ENCODE measurements at places on chromosomes 6 and 20.

- no peak for DNase-seq
Observed at GRCh38 chr20:33753143-33753542, 21.3 kb downstream of the ZNF341 start.

GRCh38 chr20:60410618-60411264 is 452.5 kb downstream of the CDH26 start:
- DNase-seq: no peak

DNA sequence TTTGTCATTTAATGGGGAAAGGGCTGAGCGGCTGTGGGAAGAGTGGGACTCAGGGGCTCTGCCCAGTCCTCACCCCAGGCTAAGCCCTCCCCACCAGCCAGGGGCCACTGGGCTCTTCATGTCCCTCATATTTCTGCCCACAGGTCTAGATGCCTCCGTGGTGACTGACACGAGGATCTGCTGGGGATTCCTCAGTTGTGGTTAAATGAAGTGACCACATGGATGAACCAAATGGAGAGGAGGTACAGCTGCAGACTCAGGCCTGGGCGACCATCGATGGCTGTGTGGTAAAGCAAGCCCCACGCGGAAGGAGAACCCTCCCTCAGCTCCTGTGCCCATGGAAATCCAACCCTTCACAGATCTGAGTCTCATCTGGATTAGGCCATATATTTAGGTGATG is 29.4 kb downstream of the RAET1L start:
- no peak for DNase-seq

DNA sequence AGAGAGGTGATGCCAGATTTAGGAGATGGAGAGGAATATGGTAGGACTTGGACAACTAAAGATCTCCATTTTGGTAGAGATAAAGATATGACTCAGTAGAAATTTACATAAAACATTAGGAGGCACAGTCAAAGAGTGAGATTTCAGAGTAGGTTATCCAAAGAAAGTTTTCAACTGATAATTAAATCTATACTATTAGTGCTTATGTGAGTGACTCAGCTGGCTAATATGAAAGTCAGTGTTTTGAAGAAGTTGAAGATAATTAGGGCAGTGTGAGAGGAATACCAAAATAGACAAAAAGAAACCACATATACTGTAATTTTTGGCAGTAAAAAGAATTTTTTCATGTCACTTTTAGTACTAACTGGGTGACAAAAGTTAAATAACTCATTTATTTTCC is 712.8 kb upstream of the HS3ST5 start:
- no peak for DNase-seq

- peak; percentile 49 for DNase-seq
Observed at GRCh38 chr6:90413867-90414266, 117.2 kb upstream of the BACH2 start.

GRCh38 chr6:108105571-108105970 is 31.0 kb upstream of the OSTM1 start:
- no peak for DNase-seq

DNA sequence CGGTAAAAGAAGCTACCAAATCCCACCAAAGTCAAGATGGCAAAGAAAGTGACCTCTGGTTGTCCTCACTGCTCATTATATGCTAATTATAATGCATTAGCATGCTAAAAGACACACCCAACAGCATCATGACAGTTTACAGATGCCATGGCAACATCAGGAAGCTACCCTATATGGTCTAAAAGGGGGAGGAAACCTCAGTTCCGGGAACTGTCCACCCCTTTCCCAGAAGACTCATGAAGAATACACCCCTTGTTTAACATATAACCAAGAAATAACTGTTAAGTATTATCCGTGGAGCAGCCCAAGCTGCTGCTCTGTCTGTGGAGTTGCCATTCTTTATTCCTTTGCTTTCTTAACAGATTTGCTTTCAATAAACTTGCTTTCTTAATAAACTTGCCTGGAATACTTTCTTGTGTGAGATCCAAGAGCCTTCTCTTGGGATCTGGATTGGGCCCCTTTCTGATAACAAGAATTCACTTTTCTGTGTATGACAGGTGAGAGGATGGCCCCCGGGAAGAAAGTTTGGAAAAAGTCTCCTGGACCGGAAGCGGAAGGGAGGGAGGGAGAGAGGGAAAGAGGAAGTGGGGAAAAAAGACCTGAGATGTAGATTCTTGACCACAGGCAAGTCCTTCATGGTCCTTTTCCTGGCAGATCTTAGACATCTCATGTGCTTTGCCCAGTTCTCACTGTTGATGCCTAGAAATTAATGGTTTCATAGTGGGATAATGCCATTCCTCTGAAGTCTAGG is 146.7 kb upstream of the ID4 start:
- DNase-seq: no peak

DNA sequence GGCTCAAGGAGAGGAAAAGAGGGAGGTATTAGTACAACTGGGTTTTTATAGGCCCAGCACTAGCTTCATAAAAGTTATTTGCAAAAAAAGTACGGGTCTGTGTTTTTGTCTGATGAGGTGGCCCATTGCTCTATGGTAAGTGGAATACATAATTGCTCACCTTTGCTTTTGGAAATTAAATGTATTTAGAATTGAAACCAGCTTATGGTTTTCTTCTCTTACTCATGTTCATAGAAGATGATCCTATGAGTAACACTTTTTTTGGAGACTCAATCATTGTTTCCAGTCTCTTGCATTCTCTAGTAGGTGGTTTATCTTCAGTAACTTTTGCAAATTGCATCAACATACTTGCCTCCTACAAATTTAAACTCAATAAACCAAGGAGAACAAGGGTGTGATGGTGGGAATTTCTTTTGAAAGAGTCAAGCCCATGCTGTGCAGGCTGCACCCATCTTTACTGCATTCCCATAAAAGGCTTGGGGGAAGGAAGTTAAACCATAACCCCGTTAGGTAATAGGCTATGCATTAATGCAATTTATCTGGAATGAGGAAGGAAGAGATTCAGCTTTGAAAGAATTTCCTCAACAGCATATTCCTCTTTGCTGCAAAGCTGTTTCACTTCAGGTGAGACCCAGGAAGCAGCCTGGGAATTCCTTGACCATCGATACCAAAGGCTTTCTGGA is 48.5 kb upstream of the EDN1 start:
- DNase-seq: no peak

DNA sequence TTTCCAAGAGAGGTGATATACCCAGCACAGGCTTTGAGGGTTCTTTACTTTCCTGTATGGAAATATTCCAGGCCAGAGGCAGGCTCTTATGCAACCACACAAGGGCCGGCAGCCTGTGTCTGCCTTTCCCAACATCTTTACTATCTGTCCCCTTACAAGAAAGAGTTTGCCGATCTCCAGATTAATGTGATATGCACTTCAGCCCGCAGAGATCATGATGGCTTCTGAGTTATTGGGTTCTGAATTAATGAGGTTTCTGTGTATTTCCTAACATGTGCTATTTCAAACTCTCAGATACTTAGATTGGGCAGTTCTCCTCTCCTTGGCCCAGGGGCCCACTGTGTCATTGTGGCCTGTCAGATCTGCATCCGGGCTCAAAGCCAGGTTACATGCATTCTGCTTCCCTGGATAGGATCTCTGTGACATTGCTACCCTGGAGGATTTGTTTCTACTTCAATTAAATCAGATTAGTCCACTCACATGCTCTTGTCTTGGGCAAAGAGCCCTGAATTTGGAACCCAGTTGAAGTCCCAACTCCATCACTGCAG is 56.6 kb downstream of the TGM2 start:
- DNase-seq: no peak

DNA sequence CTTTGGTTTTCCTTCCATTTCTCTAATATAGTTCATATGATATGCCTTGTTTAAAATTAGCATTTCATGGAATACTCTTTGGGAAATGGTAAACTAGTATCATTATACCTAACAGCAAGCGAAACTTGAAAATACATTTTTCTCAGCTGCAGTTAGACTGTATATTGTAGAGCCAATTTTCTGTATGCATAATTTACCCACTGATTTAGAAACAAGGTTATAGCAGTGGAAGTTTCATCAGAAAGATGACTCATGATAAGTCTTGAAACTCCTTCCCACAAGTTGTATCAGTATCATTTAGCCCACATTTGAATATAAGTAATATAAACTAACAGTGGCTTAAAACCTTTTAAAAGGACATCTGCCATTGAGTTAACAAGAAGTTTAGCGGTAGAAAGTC is 164.8 kb upstream of the BMP5 start:
- no peak for DNase-seq

DNA sequence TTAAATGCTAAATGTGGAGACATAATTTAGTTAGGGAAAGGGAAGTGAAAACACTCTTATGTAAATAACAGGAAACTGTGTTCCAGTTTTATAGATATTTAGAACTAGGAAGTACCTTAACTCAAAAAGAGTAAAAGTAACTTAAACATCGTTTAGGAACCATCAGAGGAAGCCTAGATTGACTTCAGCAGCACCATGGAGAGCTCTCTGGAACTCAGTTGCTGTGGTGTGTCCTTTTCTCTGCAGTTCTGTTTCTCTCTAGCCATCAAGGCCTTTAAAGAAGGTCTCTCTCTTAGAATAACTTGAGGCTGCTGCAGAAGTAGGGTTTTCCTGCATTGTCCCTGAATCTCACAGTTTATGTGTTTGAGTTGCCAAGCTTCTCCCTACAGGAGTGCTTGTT is 26.9 kb downstream of the CLVS2 start:
- no peak for DNase-seq

DNA sequence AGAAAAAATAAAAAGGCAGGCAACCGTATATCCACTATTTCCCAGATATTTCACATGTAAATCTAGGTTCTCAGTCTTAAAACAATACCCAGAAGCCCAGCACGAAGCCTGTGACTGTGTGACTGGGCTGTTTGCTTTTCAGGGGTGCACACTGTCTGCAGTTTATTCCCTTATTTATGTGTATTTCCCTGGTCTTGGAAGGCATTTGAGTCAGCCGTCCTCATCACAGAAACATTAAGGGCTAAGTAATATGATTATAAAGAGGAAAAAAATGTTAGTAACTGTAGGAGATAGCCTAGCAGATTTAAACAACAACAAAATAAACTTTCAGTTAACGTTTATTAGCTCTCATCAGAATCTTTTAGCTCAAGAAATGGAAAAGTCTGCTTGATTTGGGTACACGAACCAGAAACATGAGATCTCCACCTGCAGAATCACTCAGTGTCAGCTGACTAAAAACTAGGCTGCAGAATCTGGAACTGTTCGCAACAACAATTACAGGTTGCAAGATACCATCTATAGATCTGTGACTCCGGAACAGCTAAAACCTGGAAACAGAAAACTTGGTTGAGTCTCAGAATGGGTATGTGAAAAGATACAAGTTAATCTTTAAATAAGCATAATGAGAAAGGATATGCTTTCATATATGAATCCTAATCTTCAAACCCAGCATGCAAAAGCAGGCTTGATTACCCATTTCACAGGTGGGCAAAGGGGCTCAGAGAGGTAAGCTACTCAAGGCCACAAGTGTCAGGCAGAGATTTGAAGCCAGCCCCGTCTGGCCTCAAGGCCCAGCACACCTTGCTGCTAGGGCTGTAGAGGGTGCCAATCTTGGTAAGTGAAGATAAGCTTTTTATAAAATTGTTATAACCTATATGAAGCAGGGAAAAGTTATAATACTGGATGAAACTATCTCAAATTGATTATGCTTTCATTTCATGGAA is 21.1 kb downstream of the GCLC start:
- no peak for DNase-seq

- no peak for DNase-seq
Observed at GRCh38 chr6:42454428-42454791, 2.7 kb upstream of the TRERF1 start.

- DNase-seq: no peak
Observed at GRCh38 chr6:130796313-130796905, 30.8 kb upstream of the SMLR1 start.

- no peak for DNase-seq
Observed at GRCh38 chr20:20872428-20872827, 160.0 kb upstream of the RALGAPA2 start.

DNA sequence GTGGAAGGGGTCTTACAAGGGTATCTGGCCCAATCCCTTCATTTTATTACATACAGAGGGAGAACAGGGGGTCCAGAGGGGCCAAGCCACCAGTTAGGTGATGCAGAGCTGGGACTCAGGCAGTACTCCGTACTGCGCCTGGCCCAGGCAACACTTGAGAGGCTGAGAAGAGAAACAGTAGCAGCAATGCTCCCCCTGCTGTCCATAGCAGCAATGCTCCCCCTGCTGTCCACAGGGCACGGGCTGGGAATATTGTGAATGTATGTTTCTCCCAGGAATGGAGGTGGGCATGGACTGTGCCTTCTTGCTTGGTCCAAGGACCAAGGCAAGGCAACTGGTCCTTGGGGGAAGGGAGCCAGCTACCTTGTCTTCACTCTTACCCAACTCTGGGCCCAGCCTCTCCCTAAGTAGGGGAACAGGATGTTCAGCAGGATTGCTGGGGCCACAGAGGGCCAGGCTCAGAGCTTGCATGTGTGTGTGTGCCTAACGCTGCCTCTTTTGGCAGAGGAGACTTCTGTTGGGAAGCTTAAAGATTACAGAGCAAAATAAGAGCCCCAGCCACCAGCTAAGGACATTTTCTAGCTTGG is 14.8 kb upstream of the FAM83C start:
- no peak for DNase-seq

GRCh38 chr20:53866794-53867740 is 203.3 kb downstream of the BCAS1 start:
- DNase-seq: no peak

GRCh38 chr6:13834790-13835189 is 20.4 kb upstream of the MCUR1 start:
- DNase-seq: no peak

- no peak for DNase-seq
Observed at GRCh38 chr20:63032861-63033793, 26.4 kb upstream of the BHLHE23 start.

- no peak for DNase-seq
Observed at GRCh38 chr20:47262365-47263013, 94.0 kb downstream of the ZMYND8 start.

- no peak for DNase-seq
Observed at GRCh38 chr6:109493865-109494264, 10.8 kb upstream of the ZBTB24 start.

DNA sequence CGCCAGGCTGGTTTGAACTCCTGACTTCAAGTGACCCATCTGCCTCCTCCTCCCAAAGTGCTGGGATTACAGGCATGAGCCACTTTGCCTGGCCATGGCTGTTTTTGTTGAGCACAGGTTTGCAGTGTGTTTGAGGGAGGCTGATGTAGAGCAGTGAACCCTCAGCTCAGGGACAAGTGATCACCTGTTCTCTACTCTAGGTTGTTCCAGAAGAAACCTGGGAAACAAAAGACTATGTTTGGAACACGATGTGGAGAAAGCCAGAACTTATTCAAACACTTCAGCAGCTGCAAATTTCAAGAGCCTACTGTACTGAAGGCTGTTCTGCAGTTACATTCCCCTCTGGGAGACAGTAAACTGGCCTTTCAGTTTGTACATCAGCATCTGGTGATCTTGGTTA is 4.7 kb downstream of the TULP1 start:
- DNase-seq: no peak

DNA sequence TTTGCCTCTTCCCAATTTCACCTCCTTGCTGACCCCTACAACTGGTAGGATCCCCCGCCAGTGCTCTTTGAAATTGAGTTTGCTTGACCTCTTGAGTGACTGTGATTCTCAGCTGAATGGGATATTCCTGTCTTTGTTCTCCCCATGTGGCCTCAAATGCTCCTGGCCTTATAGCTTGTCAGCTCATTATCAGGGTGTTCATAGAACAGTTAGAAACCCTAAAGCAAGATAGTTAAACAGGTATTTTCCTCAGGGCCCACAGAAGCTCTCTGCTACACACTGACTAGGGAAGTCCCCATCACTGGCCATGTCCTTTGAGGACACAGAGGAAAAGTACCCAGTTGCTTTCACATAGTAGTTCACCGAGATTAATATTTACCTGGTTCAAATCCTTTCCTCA is 211.5 kb upstream of the DTNBP1 start:
- DNase-seq: no peak

- no peak for DNase-seq
Observed at GRCh38 chr20:61704661-61705060, 361.0 kb downstream of the TAF4 start.

Data from activated CD8-positive, alpha-beta memory T cell treated with anti-CD3 and anti-CD28 coated beads for 1 hour (primary cell).